H4 (cell line): ENCODE measurements at places on chromosomes 13 and 19. TPM values are rescaled to one million over a fixed set of nuclear protein-coding genes. Genes with fewer than 3 reads are reported as not detected.

DNA sequence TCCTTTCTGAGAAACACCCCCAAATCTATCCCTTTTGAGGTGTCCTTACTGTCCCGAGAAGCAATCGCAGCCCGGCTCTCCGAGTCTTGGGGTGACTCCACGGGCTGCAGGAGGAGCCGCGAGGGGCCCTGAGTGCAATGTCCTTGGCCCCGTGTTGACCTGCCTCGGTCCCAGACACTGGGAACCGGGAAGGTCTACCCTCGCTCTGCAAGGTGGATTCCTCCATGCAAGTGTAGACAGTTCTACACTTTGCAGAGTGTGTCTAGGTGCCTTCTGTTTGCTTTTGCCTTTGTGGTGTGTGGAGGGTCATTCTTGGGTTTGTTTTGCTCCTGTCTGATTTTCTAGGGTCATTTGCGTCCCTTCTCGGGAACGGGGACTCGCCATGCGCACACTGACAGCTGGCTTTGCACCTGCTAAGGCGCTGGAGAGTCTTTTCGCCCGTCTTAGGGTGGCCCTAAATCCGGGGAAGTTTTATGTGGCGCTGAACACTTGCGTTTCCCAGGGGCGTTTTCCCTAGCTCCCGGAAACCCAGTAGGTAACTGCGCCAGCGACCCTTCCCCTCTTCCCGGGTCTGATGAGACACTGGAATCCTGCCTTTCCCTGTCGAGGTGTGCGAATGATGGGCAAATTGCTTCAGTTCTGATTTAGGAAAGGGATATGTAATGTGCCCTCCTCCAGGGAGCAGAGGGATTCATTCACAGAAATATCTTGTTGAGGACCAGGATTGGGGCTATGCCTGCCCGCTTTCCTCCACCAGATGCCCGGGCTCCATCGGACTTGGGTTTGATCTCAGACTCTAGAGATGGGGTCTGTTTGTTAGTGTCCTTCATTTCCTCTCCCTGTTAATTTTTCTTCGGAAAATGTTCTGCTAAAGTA, 755 bp downstream of the SERTM1 start:
- DNase-seq: no peak

- peak; percentile 67 for DNase-seq
These were observed 6.0 kb downstream of the RCN3 start for GRCh38 chr19:49533551-49534488.

- no peak for DNase-seq
These were observed 955.6 kb downstream of the PCDH17 start for GRCh38 chr13:58587183-58587582.

Gene CEACAM8
- total RNA-seq: not detected in 2 replicates

Gene PROZ
- total RNA-seq: not detected in 2 replicates
